Cerebellar nuclear complex (tissue), 1 donor: ENCODE measurements at places on chromosomes 3 and 15.

GRCh38 chr15:77464129-77464865, 43.6 kb downstream of the HMG20A start:
- DNase-seq = no peak

- DNase-seq = no peak
Measured at GRCh38 chr3:134927599-134927998, 132.5 kb downstream of the EPHB1 start.

- DNase-seq = no peak
Measured at GRCh38 chr3:9727041-9727595, 4.4 kb upstream of the BRPF1 start.

DNA sequence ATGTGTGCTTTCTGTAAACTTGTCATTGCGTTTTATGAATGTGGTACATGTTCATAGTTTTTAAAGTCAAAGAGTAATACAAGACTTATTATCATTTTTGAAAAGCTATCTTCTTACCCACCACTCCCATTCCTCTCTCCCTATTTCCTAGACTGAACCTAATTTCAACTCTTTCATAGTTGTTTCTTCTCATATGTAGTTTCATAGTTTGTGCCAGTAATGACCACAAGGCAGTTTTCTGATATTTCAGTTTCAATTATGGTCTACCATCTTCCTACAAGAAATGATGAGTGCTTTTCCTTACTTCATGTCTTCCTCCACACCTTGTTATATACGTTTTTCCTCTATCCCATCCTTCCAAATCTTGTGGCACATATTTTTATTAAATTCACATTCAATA, 445.0 kb upstream of the GOLIM4 start:
- DNase-seq = no peak

DNA sequence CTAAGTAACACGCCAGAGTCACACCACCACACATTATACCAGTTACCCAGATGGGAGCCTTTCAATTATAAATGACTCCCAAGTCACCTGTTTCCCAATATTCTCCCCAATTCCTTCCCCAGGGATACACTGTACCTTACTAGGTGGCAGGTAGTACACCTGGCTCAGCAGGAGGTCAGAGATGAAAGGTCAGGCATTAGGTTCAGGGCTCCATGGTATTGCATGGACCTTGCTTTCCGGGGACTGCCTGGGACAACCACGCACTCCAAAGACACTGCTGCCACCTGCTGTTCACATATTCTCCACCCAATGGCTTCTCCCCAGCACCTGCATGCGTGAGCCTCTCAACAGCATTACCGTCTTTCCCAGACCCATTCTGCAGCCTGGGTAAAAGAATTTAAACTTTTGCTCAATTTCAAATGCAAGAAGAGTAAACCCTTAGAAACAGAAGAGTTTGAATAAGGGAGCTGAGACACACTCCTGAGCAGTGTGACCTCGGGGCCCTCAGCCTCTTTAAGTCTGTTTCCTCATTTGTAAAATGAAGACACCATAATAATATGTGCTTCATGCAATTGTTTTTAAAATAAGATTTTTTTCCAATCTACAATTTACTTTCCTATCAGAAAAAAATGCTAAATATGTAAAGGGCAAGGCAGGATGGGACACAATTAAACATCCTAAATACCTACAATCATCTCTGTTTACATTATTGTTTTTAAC, 28.0 kb upstream of the LACTB start:
- DNase-seq = no peak

GRCh38 chr3:154040283-154040682, 80.9 kb upstream of the ARHGEF26 start:
- no peak for DNase-seq

GRCh38 chr15:69090197-69090948, 70.1 kb upstream of the GLCE start:
- DNase-seq = no peak

GRCh38 chr3:43534675-43535074, 87.1 kb downstream of the ANO10 start:
- DNase-seq = no peak

- DNase-seq = no peak
Measured at GRCh38 chr15:96322536-96323318, 7.8 kb upstream of the NR2F2 start.

- no peak for DNase-seq
Measured at GRCh38 chr3:52218026-52218425, 7.4 kb downstream of the TLR9 start.

- DNase-seq = no peak
Measured at GRCh38 chr3:66269411-66269810, 48.6 kb downstream of the SLC25A26 start.

GRCh38 chr3:108131475-108132134, 40.8 kb upstream of the CD47 start:
- DNase-seq = no peak

DNA sequence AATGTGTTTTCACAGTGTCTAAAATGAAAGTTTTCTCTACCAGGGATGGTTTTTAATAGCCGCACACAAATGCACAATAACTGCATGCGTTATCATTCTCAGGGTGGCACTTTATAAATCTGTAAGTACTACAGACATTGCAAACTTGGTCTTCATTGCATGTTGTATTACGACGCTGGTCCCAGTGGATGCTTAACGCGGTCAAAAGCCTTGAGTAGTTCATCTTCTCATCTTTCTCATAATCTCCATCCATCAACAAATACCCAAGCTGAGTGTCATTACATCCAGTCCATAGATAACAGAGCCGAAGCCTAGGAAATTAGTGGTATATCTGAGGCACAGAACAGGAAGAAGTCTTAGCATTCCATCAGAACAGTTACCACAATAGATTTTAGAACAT, 72.6 kb downstream of the USF3 start:
- DNase-seq = no peak

DNA sequence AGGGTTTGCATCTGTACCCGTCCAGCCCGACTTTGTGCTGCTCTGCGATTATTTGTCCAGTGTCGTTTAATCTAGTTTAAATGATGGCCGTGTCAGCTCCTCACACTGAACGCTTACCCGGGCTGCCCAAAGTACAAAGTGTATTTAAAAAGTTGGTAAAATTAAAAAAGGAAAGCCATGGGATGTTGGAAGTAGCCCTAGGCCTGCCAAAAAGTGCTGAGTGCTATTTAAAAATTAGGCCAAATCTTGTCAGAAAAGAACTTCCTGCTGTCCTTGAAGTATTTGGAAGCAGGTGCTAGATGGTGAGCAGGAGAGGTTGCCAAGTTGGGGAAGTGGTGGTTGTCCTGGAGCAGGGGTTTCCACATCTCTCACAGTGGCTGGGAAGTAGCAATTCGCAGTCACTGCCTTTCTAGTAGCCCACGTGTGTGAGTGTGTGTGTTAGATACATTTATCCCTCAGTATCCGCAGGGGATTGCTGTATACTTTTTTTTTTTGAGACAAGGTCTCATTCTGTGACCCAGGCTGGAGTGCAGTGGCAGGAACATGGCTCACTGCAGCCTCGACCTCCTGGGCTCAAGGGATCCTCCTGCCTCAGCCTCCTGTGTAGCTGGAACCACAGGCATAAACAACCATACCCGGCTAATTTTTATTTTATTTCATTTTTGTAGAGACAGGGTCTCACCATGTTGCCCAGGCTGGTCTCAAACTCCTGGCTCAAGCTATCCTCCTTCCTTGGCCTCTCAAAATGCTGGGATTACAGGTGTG, 664 bp downstream of the PPCDC start:
- no peak for DNase-seq

DNA sequence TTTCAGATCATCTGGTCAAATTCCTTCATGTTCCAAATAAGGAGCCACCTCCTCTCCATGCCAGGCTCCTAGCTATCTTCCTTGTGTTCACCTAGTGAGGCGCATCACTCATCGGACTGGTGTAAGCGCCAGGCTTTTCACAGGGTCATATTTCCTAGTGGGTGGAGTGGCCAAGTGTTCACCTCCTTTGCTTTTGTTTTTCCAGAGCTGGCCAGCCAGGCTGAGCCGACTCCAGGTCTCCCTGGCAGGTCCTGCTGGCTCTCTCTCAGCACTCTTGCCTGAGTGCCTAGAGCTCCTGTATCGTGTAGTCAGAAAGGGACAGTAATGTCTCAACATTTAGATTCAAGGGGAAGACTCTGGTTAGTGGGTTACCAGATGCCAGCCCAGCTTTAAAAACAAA, 31.0 kb downstream of the HEG1 start:
- no peak for DNase-seq

- no peak for DNase-seq
Measured at GRCh38 chr15:26757141-26757540, 15.7 kb downstream of the GABRB3 start.

GRCh38 chr3:9087831-9088413, 124.7 kb upstream of the RAD18 start:
- no peak for DNase-seq

- no peak for DNase-seq
Measured at GRCh38 chr3:24494618-24495325, at the start of gene THRB. TSS of gene THRB (minus strand) at chr3:24494850.

- DNase-seq = no peak
Measured at GRCh38 chr15:52423852-52424251, 104.8 kb downstream of the MYO5A start.

GRCh38 chr3:13931172-13931571, 51.3 kb upstream of the WNT7A start:
- DNase-seq = no peak

GRCh38 chr3:30805695-30806094, 88.8 kb downstream of the GADL1 start:
- DNase-seq = no peak

GRCh38 chr15:44535523-44536301, 1.2 kb upstream of the EIF3J start:
- peak; percentile 19 for DNase-seq

GRCh38 chr3:40768046-40768445, 243.3 kb downstream of the ZNF621 start:
- no peak for DNase-seq

GRCh38 chr3:178129109-178129508, 407.1 kb upstream of the KCNMB2 start:
- DNase-seq = no peak

- no peak for DNase-seq
Measured at GRCh38 chr3:56547486-56547885, 9.5 kb upstream of the CCDC66 start.

DNA sequence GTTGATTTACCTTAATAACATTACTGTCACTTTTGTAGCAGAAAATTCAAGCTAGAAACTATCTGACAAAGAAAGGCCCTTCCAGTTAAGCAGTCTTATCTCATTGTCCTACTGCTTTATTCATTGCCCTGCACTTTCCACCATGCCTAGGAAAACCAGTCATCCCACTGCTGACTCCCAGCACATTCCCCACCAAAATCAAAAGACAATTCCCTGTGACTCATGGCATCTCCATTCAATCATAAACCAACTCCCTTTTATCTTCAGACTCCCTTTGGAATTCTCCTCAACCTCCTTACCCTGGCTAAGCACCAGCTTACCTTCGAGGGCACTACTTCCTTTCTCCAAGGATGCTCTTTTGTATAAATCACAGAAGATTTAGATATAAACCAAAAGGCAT, 184.3 kb downstream of the PLCH1 start:
- no peak for DNase-seq

DNA sequence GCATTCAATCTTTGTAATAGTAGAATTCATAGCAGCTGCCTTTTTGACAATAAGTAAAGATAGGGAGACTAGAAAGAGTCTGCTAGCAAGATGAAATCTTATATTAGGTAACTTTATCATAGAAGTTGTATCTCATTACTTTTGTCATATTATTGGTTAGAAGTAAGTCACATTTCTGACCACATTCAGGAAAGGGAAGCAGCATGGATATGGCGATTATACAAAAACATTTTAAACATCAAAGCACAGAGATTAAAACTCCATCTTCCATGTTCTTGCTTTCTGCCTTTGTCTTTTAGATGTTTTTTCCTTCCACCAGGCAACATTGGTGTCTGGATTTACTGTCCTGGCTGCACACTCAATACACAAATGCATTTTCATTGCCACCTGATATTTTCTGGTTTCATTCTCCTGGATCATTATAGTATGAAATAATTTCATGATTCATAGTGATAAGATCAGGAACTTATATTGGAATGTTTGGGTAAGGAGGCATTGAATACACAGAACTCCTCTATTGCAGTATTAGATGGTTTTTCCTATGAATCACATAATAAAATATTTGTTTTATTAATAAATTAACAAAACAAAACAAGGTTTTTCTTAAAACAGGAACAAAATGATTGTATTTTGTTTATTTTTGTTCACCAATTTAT, 1460.3 kb upstream of the CADM2 start:
- no peak for DNase-seq

DNA sequence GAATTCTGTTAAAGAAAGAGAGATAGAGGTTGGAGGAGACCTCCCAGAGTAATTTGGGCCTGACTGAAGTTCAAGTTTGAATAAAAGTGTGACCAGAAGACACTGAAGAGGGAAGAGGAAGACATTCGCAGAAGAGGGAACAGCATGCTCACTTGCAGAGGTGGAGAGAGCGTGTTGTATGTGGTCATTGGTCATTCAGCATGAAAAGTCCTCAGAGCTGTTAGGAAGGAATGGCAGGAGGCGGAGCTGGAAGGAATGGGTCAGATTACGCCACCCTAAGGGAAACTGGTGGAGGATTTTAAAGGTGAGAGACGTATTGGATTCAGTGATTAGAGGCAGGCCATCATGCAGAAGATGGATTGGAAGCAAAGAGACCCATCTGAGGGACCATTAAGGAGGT, 41.6 kb downstream of the IQCH start:
- DNase-seq = no peak

DNA sequence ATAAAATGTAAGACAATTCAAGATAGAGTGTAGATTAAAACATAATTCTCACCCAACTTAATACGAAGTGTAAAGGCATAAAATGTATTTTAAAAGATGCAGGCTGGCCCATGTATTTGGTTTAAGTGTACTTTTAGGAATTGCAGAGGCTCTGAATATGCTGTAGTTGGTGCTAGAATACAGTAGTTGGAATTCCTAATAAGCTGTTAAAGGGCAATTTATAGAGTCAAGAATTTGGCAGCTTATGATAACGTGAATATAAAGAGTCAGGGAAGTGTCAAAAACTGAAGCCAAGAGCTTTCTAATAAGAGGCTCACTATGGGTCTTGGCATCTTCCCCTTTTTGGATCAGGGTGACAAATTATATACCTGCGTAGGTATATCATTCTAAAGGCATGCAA, 36.5 kb downstream of the ADAMTS9 start:
- DNase-seq = no peak

DNA sequence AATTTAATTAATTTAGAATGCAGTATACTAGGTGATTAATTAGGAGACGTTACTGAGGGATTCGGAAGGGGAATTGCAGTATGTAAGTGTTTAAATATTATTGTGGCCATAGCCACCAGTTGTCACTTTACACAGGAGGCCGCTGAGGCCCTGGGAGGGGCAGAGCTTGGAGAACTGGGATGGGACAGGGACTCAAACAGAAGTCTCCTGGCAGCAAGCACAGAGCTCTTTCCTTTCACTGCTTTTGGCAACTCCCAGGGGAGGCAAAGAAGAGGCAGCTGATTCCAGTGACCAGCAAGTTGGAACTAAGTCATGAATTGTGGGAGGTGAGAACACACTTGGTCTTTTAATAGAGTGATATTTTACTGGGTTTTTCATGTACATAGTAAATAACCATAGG, 248.6 kb downstream of the RPLP1 start:
- no peak for DNase-seq

- no peak for DNase-seq
Measured at GRCh38 chr15:67145710-67146109, 80.3 kb downstream of the SMAD3 start.

GRCh38 chr15:93034512-93034911, 54.5 kb downstream of the RGMA start:
- DNase-seq = no peak
